ENCODE measurements at places on chromosomes 12 and 14.

DNA sequence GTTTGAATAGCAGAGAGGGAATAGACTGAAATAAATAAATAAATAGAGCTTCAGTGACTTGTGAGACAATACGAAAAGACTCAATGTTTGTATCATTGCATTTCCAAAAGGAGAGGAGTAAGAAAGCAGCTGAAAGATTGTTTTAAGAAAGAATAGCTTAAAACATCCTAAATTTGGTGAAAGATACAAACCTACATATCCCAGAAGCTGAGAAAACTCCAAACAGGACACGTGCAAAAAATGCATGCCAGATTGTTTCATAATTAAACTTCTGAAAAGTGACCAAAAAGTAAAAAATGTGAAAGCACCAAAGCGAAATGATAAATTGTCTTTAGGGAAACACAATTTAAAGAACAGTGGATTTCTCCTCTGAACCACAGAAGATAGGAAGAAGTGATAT, 711.0 kb downstream of the AACS start:
- no peak for DNase-seq

DNA sequence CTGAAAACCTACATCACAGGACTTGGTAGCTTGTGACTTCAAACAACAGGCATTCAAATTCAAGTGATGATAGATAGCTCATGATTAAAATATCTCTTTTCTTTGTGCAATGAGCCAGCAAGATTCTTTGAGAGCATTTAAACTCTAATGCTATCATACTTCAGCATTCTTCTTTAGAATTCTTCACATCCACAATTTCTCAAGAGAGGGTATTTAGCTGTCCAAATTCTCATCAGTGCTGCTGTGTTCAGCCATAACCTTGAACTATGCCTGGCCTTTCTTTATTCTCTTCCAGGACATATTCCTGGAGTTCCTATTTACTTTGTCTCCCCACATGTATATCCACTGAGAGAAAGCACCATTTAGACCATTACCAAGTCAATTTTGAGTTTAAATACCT, 321.1 kb downstream of the EGLN3 start:
- no peak for DNase-seq

- no peak for DNase-seq
Observed at GRCh38 chr12:89166121-89166520, 186.2 kb downstream of the DUSP6 start.

- DNase-seq = no peak
Observed at GRCh38 chr14:24576182-24576581, at the start of gene CTSG. Gene CTSG (minus strand): TSS chr14:24576250. CDS start chr14:24576223, 27 bp downstream.

GRCh38 chr14:93716746-93717667, 71.3 kb downstream of the PRIMA1 start:
- DNase-seq = peak; percentile 23

GRCh38 chr14:21385188-21385904, 1.5 kb upstream of the SUPT16H start:
- DNase-seq = no peak

GRCh38 chr14:72816287-72816686, 77.6 kb downstream of the DPF3 start:
- DNase-seq = no peak

DNA sequence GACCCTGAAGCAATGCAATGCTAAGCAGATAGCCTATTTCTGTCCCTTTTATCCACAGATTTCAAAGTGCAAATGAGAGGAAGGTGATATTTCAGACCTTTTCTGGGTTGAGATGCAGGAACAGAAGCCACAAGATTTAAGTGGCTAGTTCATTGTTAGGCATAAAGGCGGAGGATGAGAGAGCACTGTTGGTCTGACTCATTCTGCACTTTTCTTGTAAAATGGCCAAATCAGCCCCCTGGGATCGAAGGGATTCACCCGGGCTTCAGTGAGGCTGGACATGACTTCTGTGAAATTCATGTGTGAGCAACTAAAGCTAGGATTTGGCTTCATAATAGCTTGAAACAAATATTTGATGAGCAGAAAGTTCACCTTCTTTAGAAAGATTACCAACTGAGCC, 101.9 kb upstream of the OVCH1 start:
- no peak for DNase-seq
